ENCODE measurements at places on chromosomes 6 and 20.

DNA sequence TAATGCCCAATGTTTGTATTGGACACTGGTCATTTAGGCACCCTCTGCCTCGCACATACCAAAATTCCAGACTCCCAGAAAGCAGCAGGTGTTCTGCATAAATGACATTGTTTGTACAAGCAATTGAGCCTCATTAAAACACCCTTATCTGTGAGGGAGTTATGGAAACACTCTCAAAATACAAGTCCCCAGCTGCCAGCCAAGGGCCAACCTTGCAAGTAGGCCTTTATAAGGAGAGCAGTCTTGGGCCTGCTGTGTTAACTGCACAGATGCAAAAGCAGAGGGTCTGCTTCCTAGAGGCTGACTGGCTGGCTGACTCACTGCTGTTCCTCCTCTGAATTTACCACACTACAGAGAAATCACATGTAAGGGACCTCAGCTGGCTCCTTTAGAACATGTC, 150.4 kb upstream of the HMGN3 start:
- no peak for DNase-seq

- peak; percentile 21 for DNase-seq
Measured at GRCh38 chr6:163170294-163170883, 244.1 kb upstream of the QKI start.

- no peak for DNase-seq
Measured at GRCh38 chr6:80144753-80145315, 38.4 kb downstream of the BCKDHB start.

GRCh38 chr6:123804787-123805540, 1.3 kb downstream of the NKAIN2 start:
- DNase-seq, result no peak

DNA sequence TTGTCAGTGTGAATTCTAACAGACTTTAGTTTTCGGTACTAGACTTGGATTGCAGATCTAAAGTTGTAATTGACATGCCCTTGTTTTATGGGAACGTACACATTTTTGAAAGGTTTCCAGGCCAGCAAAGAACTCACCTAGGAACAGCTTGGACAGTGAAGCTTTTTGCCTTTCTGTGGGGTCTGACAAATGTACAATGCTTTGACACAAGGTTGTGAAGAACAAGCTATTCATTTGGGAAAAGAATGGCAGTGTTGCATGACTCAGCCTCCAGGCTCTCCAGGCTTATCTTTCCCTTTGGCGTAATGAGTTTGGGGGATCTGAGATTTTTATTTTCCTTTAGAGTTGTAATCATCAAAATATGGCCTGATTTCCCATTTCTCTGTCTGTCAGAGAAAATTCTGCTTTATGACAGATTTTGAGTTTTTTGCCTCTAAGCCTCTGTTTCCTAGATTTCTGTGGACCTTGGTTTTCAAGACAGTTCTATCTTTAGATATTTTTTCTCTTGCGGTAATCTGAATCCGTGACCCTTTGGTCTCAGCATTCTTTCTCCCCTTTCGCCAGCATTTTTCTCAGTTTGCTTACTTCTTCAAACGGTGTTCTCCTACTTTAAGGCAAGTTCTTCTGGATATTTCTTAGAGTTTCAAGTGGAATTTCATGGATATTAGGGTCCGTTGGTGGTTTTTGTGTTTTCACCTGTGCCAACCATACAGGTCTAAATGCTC, 221.0 kb downstream of the ADGB start:
- DNase-seq, result no peak

DNA sequence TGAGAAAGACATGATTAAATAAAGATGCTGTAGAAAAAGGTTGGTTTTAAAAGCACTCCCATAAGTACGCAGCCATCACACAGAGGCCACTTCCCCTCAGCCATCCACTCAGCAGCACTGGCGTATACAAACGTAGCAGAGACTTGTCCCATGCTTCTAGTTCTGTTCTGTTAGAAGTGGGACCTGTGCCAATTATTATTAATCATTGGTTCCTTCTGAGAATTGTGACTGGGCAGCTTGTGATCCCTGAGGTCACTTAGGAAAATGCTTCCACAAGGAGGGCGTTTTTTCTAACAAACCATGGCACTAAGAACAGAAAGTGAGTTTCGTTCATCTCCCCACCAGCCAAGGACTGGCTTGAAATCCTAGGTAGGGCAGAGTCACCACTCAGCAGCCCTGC, 53.9 kb downstream of the FAM120B start:
- DNase-seq, result no peak

GRCh38 chr6:45132059-45132458, 196.1 kb upstream of the RUNX2 start:
- DNase-seq, result peak; percentile 13

DNA sequence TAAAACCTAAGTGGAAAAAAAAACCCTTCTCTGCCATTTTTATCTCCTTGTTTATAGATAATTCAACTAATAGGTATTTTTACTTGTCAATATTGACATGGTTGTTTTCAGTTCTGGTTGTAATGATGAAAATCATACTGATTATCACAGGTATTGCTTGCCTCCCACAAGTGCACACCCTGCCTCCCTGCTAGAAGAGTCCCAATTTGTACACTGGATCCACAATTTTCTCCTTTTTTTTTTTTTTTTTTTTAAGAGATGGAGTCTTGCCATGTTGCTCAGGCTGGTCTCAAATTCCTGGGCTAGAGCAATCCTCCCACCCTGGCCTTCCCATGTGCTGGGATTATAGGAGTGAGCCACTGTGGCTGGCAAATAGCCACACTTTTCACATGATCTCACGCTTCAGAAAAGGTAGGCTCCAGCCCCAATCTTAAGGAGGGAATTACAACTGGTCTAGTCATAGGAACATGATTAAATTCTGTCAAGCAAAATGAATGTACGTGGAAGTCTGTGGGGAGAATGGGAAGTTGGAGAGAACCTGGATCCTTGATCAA, 12.3 kb downstream of the DYNLT2 start:
- DNase-seq, result no peak

GRCh38 chr6:328136-328670, 35.9 kb downstream of the DUSP22 start:
- DNase-seq, result peak; percentile 27

DNA sequence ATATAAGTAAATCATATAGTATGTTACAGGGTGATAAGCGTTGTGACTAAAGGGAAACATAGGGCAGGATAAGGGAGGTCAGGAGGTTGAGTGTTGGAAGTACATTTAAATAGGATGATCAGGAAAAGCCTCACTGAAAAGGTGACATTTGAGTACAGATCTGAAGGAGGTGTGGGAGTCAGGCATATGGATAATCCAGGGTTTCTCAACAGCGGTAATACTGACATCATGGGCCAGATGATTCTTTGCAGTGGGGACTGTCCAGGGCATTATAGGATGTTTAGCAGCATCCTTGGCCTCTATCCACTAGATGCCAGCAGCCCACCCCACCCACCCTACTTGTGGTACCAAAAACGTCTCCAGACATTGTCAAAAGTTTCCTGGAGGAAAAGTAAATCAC, 292.6 kb upstream of the PREP start:
- DNase-seq, result no peak

GRCh38 chr6:32692019-32692418, 25.6 kb upstream of the HLA-DQB1 start:
- DNase-seq, result peak; percentile 23

DNA sequence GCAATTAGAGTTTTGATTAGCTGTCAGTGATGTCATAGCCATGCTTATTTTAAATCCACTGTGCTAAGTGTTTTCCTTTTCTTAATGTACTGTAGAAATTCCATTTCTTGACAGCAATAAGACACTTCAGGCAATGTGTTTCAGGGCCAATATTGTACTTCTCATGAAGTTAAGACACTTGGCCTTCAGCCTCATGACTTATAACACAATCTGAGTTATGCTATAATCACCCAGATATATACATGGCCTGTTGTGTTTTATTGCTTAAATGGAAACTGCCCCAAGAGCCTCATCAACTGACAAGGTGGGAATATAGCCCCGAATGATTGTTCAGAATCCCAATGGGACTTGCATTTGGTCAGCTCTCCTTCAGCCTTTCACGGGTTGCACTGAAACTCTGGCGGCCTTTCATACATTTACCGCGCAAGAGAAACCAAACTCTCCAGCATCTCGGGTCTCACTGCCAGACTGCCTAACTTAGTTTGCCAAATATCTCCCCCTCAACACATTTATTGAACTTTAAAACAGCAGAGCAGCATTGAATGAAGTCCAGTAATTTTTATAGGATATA, 44.2 kb upstream of the TBX18 start:
- DNase-seq, result no peak

DNA sequence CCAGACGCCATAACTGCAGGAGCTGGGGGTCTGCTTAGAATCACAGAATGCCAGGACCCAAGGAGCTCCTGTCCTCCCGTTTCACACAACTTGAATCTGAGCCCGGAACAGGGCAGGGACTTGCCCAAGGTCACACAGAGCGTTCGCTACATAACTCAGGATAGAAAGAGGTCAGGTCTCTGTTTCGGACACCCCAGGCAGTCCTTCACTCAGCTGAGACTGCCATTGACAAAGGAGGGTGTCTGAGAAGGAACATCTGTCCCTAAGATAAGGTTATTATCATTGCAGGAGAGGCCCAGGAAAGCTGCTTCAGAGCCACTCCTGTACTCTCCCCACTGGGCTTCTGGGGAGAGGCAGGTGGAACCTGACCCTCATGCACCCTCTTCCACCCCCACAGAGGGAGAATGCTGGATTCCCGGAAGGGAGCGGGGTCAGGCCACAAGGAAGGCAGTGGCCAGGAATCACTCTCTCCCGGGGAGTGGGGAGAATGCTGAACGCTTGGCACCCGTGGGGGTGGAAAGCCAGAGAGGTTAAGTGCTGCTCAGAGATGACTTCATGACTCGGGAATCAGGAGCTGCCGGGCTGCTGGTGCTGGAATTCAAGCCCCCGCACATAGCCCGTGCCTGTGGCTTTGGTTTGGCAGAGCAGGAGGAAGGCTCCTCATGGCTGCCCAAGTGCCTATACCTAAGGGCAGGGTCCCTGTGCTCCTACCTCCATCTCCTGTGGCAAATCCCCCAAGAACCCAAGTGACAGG, 10.7 kb downstream of the SDC4 start:
- DNase-seq, result peak; percentile 95

DNA sequence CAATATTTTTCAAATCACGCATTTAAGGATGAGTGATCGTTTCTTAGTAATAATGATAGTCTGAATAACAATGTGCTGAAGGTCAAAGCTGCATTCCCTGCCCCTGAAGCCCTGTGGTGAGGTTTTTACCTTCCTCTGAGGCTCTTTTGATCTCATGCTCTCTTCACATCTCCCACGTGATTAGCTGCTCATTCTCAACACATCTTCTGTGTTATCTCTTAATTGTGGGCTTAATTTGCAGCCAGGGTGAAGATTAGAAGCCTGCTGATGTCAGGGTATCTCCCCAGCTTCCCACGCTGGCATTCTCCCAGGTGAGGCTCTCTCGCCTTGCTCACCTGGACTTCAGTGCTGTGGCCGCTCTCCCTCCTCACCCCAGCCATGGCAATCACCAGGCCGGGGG, 109.7 kb upstream of the FOXQ1 start:
- no peak for DNase-seq

DNA sequence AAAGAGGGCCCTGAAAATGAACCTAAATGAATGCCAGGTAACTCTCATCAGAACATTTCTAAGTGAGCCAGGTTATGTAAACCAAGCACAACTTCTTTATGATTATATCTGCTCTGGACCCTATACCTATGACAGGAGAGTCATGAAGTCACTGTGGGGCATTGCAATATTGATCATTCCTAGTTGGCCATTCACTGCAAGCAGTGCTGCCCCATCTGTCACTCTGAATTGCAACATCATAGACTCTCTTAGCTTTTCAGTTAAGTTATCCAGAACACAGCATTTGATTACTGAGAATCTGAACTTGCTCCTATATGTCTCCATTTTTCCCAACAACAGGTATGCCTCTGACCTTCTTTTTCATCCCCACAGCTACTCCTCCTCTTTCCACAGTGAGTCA, 3.3 kb downstream of the COL21A1 start:
- DNase-seq, result no peak

- no peak for DNase-seq
Measured at GRCh38 chr20:41171736-41172295, 34.5 kb downstream of the PLCG1 start.

GRCh38 chr20:57894096-57894495, 184.3 kb upstream of the PMEPA1 start:
- no peak for DNase-seq

DNA sequence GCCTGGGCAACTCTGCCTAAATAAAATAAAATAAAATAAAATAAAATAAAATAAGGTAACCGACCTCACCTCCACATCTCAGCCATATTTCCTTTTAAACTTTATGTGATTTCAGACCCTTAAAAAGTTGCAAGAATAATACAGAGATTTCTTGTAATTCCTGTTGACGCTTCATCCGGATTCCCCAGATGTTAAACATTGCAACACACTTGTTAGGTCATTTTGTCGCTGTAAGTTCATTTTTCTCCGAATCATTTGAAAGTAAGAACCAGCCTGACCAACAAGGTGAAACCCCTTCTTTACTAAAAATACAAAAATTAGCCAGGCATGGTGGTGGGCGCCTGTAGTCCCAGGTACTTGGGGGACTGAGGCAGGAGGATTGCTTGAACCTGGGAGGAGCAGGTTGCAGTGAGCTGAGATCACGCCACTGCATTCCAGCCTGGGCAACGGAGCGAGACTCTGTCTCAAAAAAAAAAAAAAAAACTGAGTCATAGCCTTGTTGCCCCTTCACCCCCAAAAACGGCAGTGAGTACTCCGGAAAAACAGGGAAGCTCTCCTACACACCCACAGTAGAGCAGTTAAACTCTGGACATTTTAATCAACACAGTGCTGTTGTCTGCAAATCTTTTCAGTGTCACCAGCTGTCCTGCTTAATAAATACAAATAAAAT, 5.9 kb downstream of the PYGB start:
- no peak for DNase-seq

GRCh38 chr20:32153156-32153665, 43.7 kb downstream of the TM9SF4 start:
- DNase-seq, result no peak

DNA sequence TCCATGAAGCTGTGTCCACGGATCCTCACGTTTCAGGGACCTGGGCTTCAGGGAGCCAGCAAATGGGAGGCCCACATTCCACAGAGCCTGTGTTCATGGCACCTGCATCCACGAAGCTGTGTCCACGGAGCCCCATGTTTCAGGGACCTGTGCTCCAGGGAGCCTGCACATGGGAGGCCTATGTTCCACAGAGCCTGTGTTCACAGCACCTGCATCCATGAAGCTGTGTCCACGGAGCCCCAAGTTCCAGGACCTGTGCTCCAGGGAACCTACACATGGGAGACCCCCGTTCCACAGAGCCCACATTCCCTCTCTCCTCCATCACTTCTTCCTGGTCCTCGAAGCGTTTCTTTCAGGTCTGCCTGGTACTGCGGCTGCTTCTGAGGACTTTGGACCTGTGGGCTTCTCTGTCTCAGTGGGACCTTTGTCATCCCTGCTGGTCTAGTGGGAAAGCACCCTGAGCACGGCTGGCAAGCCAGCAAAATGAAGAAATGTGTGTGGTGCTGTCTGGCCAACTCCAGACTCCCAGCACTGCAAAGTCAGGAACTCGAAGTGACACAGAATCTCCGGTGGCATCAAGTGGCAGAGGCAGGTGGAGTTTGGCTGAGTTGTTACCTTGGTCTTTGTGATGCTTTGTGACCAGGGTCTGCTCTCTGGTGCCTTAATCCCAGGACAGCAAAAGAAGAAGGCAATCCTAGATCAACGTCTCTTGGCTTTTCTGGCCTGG, 245.9 kb downstream of the DLL1 start:
- DNase-seq, result no peak

GRCh38 chr6:45112711-45113110, 215.4 kb upstream of the RUNX2 start:
- no peak for DNase-seq
